ENCODE measurements at places on chromosomes 11 and 22. TPM values are rescaled to one million over a fixed set of nuclear protein-coding genes. Genes with fewer than 3 reads are reported as not detected.
A peak's percentile ranks its signal among the peaks of the same experiment; 100 is the strongest.

The KRTAP5-10 gene
- not detected for total RNA-seq

The RFPL2 gene
- total RNA-seq: 0.14 TPM

The PLEKHB1 gene
- total RNA-seq: 58.1 TPM

- no peak for DNase-seq
Measured at GRCh38 chr22:40678493-40679248, 613 bp upstream of the MCHR1 start.

DNA sequence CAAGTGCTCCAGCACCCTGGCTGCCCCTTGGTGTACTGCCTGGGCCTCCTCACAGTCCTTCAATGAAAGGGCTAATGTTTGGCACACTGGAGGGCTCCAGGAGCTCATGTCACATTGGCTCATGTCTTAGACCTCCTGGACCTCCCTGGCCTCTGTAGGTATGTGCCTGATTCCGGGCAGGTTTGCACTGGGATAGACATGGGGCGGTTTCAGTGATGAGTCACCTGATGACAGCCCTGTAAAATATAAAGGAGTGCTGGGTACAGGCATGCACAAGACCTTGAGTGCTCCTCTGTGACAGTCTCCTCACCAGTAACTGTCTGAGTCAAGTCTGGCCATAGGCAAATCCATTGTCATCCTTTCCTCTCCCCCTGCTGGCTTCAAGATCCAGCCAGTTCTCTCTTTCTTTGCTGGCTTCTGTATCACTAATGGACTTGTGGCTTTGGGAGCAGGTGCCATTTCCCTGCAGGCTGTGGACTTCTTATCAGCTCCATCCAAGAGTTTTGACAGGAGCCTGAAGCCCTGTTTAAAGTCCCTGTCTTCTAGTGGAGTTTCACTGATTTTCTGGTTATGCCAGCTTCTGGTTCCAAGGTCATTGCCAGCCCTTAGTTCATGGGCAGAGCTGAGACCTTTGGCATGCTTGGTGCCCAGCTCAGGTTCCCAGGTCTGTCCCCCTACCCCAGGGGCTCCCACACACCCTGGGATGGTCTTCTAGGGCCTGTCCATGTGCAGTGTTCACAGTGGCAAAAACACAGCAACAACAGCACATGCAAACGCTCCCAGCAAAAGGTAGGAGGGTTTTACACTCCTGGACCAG, 22.7 kb upstream of the P2RY2 start:
- peak; percentile 47 for DNase-seq

The MEI1 gene
- 1.4 TPM for total RNA-seq

The SCARF2 gene
- total RNA-seq: 17.6 TPM

The IRF7 gene
- 54.0 TPM for total RNA-seq

DNA sequence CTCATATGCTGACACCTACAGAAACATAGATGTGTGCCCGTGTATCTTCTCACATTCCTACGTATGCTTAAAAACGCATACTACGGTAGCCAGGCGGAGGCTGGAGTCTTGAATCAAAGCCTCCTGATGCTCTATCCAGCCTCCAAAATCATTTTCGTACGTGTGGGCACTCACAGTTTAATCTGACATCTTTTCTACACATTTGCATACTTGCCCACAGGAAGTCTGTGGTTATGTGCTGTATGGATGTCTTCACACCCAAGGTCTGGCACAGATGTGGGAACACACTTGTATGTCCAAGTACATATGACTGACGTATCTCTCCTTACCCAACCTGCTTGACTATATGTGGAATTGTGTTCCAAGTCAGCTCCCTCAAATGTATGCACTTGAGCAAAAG, 561.8 kb upstream of the CADM1 start:
- DNase-seq: no peak

GRCh38 chr11:32905028-32905667, 12.5 kb downstream of the QSER1 start:
- DNase-seq: no peak

DNA sequence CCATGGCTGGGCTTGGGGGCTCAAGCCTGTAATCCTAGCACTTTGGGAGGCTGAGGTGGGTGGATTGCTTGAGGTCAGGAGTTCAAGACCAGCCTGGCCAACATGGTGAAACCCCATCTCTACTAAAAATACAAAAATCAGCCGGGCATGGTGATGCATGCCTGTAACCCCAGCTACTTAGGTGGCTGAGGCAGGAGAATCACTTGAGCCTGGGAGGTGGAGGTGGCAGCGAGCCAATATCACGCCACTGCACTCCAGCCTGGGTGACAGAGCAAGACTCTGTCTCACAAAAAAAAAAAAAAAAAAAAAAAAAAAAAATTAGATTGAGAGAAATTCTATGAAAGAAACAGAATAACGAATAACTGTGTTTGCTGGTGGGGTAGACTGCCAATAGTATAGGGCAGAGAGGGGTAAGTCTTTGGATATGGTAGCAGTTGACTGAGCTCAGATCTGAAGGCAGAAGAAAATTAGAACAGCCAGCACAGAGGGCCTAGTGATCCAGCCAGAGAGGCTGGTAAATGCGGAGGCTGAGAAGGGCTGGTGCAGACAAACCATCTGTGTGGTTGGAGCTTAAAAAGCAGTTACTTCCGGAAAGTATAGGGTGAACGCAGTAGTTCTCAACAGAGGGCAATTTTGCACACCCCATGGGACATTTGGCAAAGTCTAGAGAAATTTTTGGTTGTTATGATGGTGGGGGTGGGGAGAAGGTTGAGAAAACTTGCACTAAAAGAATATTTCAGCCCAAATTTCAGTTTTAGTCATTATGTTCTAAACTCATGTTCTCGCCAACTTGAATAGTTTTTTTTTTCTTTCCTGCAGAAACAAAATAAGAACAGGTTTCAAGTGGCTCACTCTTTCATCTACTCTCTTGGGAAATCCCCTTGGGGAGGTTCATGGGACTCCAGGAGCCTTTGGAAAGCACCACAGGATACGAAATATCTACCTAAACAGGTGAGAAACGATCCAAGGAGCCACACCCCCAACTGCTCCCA, 1.6 kb upstream of the HORMAD2 start:
- no peak for DNase-seq

- DNase-seq: no peak
Measured at GRCh38 chr11:64607381-64607985, 16.5 kb downstream of the SLC22A12 start.

The TMEM9B gene
- 50.9 TPM for total RNA-seq

The CRYBB2 gene
- total RNA-seq: not detected

DNA sequence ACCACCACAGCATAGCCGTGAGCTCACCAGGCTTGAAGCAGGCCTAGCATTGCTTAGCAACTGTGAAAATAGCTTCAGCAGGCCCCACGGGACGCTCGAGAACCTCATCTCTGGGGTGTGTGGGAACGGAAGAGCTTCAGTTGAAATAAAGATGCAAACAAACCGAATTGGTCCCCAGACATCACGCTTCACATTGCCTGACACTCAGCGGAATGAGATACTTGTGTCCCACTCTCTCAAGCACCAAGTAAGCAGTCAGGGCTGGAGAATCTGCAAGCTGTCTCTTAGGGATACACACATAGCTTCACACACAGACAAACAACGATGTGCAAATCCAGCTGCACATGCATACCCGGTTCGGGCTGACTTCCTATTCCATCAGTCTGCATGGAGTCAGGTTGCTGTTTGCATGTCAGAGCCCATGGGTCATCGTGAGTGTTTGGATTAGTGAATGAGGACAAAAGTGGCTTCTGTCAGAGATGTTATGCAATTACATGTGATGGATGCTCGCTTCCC, 205.7 kb downstream of the SNX19 start:
- no peak for DNase-seq

DNA sequence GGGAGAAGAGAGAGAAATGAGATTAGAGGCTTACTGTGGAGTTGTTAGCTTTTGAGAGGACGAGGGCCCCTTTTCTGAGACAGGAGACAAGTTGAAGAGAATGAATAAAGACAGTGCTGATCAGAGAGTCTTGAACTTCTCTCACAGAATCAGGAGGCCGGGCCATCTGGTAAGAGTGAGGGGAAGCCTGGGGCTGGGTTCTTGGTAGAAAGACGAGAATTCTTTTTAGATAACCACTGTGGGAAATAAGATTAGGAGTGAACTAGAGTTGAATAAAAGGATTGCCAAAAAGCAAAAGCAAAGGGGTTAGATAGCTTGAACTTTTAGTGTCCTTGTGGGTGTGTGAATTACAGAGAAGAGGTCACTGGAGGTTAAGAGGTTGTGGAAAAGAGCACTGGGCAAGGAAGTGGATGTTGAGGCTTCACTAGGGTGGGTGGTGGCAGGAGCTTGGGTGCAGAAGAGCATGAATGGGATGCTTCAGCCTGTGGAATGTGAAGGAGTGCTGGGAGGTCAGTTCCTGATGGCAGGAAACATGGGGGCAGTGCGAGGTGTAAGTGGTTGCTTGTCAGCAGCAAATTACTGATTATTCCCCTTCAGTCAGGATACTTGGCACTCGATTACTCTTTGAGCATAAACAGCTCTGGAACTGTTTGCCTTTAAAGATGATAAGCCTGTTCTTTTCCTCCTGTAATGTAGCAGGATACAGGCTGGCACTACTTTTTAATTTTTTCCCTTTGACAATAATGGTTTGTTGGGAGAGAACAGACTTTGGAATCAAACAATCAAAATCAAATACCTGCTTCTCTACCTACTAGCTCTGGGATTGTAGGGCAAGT, 98.3 kb downstream of the ARHGAP42 start:
- peak; percentile 31 for DNase-seq

DNA sequence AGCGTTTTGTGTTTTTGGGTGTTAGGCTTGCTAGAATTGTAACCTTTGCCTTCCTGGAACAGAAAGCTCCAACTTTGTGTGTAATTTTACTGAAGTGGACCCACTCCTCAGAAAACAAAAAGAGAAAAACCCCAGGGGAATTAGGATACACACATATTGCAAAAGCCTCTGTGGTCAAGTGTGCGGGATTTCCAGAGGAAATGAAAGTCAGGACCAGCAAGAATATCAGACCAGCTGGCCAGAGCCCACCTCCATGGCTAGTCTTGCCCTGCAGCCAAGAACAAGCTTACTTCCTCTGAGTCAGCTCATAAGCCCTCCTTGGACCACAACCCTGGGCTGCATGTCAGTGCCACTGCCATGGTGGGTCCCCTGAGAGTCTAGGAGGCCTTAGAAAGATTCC, 37.0 kb upstream of the FTH1 start:
- DNase-seq: peak; percentile 18

DNA sequence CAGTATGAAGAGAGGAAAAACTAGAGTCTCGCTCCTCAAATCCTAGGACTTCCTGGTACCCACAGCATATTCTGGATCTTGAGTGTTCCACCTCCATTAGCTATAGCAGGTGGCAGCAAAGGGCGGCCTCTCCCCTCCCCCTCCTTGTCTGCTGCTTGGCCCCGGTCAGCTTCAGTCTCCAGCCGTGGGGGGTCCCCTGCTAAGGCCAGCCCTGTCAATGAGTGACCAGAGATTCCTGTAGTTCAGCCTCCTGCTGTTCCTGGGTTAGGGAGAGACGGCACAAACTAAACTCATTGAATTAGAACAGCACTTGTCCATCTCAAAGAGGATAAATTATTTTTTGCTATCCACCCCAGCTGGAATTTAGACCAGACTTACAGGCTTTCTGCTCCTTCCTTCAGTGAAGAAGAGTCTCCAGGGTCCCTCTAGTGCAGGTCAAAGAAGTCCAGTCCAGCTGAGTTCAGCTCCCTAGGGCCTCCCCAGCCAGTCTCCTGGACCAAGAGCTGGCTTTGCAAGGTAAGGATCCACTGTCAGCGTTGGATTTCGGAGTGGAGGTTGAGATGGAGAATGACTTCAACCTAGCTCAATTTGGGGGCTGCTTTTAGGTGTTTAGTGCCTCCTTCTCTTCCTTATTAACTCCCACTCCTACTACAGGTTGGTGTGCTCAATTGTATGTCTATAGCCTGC, 1.1 kb upstream of the PHLDB1 start:
- no peak for DNase-seq

- DNase-seq: no peak
Measured at GRCh38 chr11:45470151-45470793, 184.1 kb upstream of the SYT13 start.

The STX5 gene
- total RNA-seq: 48.8 TPM

- no peak for DNase-seq
Measured at GRCh38 chr11:82765466-82766034, 31.9 kb upstream of the FAM181B start.

GRCh38 chr11:64226507-64227051, 505 bp downstream of the NUDT22 start:
- DNase-seq: no peak

- DNase-seq: no peak
Measured at GRCh38 chr22:22043296-22044078, 60.9 kb upstream of the TOP3B start.

GRCh38 chr11:11845551-11845950, 3.8 kb downstream of the USP47 start:
- DNase-seq: no peak

- DNase-seq: no peak
Measured at GRCh38 chr22:32617903-32618302, 143.3 kb downstream of the FBXO7 start.

GRCh38 chr11:44623731-44624491, 58.4 kb downstream of the CD82 start:
- peak; percentile 9 for DNase-seq

The CCDC116 gene
- total RNA-seq: 0.37 TPM

The PANX3 gene
- not detected for total RNA-seq

- no peak for DNase-seq
Measured at GRCh38 chr22:18096823-18097222, 13.8 kb upstream of the TUBA8 start.

GRCh38 chr11:89119426-89119825, 53.6 kb upstream of the GRM5 start:
- no peak for DNase-seq

DNA sequence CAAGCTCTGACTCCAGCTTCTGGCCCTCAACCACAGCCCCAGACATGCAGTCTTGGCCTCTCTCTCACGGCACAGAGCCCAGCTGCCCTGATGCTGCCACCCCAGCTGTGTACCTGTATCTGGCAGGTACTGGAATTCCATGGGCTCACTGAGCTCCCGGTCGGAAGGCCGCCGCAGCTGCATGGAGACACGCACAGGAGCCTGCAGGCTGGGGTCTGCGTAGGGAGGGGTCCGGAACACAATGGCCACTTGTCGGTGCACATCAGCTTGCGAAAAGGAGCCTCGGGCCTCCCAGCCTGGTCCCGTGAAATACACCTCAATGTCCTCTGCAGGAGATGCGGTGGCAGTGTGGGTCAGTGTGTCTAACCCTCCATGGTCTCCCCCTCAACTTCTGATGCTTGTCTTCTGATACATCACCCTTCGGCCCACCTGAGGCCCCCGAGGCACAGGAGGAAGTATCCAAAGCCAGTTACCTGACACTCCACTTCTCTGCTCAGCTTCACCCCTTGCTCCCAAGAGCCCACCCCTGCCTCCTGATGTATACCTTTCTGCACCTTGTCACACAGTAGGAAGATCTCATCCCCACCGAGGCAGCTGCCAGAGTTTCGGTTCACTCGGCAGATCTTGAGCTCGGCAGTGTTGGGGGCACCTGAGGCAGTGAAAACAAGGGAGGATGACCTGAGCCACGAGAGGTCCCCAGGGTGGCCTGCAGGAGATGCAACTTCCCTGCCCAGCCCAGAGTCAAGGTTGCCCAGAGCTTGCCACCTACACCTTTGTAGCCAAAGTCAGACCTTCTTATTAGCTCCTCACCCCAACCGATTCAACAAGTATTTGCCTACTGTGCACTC, 4.3 kb downstream of the RELA start:
- DNase-seq: peak; percentile 10

The WNT11 gene
- total RNA-seq: 1.8 TPM

The MPZL3 gene
- total RNA-seq: 23.2 TPM

All from mucosa of gallbladder (tissue), 1 donor.